ENCODE measurements at places on chromosomes 7 and 10.

DNA sequence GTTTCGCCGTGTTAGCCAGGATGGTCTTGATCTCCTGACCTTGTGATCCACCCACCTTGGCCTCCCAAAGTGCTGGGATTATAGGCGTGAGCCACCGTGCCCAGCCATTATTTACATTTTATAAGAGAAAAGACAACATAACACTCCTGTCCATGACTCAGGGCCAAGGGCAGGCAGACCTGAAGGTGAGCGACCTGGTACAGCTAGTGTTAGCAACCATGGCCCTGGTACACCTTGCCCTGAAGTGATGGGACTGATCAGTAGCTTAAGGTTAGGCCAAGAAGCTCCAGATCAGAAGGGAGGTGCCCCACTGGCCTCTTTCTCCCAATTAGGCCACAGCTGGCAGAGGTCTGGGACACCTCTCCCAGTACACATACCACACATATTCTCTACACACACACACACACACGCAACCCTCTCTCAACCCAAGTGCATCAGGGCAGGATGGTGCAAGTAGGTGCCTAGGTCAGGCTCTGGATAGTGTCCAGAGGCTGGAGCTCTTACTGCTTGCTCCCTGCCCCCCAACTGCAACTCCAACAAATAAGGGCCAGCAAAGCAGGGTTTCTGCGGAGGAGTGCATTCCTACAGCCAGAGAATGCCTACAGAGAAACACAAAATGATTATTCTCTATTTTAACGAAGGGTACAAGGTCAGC is 43.8 kb downstream of the DPCD start:
- no peak for DNase-seq

DNA sequence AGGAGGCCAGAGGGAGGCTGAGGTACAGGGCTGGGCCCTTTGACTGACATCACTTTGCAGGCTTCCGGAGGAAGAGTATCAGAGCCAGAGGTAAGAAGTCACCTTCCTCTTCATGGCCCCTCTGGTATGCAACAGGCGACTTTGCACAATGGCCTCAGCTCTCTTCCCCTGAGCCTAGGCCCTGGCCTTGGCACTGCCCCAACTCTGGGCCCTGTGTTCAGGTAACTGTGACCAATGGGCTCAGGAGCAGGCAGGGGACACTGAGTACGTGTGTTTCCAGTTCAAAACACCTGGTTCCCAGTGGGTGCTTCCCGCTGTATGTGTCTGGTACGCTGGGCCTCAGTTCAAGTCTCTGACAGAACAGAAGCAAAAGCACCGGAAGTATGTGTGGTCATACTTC is 12.1 kb upstream of the PAX2 start:
- no peak for DNase-seq

GRCh38 chr10:58741673-58742072 is 229.0 kb downstream of the BICC1 start:
- no peak for DNase-seq

- DNase-seq, result no peak
These were observed 1.2 kb upstream of the TFR2 start for GRCh38 chr7:100642534-100642907.

- peak; percentile 3 for DNase-seq
These were observed 650.5 kb upstream of the SORCS1 start for GRCh38 chr10:107814865-107815487.

DNA sequence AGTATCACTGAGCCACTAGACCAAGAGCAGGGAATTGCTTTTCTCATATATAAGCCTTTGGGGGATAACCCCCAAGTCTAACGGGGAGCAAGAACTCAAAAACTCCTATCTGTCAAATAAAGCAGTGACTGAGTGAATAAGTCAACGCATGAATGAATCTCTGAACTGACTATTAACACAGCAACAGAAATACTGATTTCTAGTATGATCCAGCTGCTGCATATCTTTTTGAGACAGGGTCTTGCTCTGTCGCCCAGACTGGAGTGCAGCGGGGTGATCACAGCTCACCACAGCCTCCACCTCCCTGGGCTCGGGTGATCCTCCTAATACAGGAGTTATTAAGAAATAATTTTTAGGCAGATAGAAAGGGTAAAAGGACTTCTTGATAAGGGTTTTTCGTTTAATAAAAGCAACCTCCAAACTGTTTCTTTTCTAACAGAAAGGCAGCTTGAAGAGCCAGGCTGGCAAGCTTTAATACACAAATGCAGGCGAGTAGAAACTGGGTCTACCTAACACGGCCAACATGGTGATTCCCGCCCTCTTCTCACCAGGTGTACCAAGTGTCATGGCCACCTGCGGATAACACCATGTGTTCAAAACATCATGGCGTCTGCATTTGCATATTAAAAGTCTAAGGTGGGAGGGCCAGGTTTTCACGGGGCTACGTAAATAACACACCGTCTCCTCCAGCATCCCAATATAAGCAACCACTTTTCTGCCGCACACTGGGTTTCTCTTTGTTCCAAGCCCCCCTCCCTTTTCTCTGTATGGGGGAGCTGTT is 631.9 kb downstream of the PARD3 start:
- DNase-seq, result no peak

- DNase-seq, result peak; percentile 94
These were observed 992 bp upstream of the RBM20 start for GRCh38 chr10:110643035-110643652.

- no peak for DNase-seq
These were observed 119.3 kb upstream of the PRKCQ start for GRCh38 chr10:6699336-6699735.

- DNase-seq, result no peak
These were observed 172.6 kb downstream of the FGFR2 start for GRCh38 chr10:121425623-121426022.

DNA sequence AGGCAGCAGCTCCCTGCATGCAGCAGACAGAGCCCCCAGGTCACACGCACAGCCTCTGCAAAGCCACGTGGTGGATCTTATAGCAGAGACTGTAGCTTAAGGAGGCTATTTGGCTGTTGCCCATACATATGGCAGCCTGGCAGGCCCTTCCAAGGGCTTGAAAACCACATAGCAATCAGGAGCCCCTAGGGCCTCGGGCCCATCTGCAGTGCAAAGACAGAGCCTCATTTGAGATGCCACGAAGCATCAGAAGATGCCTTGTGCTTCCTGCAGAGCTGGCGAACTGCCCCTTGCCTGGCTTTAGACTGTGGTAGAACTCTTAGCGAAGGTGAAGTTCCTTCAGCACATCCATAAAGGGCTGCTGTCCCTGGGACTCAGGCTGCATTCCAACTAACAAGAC is 309.9 kb downstream of the GRID1 start:
- no peak for DNase-seq

DNA sequence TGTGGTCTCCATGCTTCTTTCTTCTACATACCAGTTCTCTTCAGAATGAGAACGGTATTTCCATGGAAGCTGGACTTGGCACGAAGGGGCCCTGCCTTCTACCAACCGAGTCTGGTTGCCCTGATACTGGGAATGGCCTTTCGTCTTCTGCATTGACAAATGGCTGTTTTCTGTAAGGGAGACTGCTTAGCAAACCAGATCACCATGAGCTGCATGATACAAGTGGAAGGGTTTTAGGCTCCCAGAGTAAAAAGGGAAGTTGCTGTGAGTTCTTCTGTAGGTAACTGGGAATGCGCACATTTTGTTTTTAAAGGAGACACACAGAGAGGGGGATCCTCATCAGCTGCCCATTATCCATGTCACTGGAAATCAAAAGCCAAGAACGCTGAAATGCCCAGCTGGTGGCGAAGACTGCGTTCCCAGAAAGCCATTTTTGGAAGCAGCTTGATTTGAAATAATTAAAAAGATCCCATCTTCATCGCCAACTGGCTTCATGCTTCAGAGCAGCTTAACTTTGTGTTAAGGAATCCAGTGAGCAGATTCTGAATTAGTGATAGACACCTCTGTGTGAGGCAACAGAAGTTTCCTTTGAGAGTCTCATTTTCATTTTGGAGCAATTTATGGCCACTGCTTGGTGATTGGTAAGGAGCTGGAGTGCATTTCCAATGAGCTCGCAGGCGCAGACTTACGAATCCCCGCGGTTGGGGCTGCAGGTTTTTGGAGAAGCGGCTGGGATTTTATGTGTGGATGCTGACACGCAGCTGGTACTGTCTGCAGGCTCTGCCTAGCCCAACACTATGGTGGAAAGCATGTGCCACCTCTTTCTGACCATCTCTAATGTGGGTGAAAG is 672.7 kb upstream of the FOXK1 start:
- no peak for DNase-seq

- DNase-seq, result no peak
These were observed 17.2 kb upstream of the TPST1 start for GRCh38 chr7:66187905-66188304.

DNA sequence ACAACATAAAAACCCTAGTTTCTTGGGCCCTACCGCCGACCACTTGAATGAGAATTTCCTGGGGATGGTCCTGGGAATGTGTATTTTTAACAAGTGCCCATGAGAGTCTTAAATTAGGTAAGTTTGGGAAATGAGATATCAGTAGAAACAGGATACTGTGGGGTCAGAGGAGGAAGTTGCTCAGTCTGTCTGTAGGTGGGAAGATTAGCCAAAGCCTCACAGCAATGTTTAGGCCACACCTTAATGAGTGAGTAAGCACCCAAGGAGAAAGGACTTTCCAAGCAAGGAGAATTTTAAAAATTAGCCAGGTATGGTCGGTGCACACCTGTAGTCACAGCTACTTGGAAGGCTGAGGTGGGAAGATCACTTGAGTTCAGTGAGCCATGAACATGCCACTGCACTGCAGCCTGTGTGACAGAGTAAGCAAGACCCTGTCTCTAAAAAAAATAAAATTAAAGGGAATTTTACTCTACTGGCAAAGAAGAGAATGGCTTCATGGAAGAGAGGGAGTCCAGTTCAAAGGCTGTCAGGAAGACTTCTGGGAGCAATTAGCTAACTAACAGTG is 31.9 kb downstream of the PAPSS2 start:
- DNase-seq, result no peak

- peak; percentile 37 for DNase-seq
These were observed 111.5 kb downstream of the NPY start for GRCh38 chr7:24395512-24395911.

GRCh38 chr7:1697499-1698125 is 27.5 kb downstream of the ELFN1 start:
- no peak for DNase-seq

DNA sequence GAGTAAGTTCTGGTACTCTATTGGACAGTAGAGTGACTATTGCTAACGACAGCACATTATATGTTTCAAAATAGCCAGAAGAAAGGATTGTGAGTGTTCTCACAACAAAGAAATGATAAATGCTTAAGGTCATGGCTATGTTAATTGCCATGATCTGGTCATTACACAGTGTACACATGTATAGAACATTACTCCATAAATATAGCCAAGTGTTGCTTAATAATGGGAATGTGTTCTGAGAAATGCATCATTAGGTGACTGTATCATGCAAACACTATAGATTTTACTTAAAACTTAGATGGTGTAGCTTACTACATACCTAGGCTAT is 19.6 kb downstream of the EPC1 start:
- no peak for DNase-seq

- DNase-seq, result no peak
These were observed 71.2 kb downstream of the C10orf105 start for GRCh38 chr10:71648254-71648932.

- no peak for DNase-seq
These were observed 638 bp downstream of the IQCE start for GRCh38 chr7:2559283-2559950.

GRCh38 chr7:77422500-77422899 is 6.4 kb upstream of the GSAP start:
- no peak for DNase-seq

DNA sequence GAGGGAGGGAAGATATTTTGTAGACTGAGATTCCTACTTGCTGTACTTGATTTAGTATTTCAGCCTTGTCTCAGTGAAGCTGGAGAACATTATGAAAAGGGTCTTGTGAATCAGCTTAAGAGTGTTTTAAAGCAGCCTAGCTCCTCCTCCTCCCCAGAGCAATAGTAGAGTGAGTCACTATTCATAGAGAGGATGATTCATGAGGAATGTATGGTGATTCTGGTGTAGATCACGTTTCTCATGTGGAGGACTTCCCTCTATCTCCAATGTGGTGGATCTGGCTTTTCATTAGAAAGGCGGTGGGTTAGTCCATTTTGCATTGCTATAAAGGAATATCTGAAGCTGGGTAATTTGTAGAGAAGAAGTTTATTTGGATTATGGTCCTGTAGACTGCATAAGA is 340.1 kb upstream of the CHRM2 start:
- no peak for DNase-seq

DNA sequence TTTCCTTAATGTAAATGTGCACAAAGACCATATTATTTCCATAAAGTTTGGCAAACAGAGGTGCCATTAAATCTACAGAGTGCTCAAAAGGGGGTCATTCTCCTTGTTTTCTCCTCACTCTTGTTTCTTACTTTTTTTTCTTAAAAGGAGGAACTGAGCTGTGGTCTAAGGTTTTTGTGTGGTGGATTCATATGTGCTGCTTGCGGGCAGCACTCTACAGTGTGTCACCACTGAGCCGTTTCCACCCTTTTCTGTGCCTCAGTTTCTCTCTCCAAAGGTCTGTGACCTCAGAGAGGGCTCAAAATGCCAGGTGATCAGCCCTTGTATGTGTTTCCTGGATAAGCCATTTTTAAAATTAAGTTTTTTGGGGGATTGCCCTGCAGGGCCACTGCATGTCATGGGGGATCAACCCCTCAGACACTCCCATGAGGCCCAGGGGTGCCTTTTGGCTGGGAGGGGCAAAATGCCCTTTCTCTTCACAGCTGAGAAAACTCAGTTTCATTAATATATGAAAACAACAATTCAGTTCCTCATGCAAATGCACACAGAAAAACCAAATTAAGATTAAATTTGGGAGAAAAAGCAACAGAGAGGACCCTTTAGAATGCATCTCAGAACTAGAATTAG is 56.9 kb upstream of the VOPP1 start:
- no peak for DNase-seq

DNA sequence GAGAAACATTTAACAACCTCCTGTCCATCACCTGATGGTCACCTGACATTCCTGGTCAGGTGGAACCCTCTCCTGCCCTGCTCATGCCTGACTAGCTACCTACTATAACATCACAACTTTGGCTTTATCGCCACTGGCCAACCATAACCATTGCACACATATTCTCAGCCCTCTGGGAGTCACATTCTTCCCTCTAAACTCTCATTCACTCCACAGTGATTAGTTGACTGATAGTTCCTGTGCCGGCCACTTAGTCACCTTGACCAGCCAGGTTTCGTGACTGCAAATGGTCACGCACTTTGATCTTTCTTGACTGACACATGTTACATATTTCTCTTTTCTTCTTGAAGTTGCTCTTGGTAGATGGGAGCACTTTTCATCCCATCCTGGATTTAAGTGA is 50.1 kb downstream of the GNAI1 start:
- no peak for DNase-seq

DNA sequence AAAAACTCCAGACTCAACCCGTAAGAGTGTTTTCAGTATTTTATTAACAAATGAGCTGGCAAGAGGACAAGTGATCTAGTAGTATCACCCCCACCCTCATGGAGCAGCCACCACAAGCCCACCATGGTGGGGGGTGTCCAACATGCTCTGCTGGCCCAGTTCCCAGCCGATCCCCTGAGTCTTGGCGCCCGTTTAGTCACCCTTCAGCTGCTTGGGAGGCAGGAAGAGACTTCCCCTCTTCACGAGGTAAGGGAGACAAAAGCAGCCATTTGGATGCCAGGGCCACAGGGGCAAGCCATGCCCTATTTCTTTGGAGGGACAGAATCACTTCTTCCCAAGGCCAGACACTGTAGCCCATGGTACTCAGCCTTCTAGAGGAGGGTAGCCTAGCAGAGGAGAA is 54.1 kb downstream of the NOD1 start:
- no peak for DNase-seq

GRCh38 chr7:22909917-22910316 is 87.3 kb upstream of the TOMM7 start:
- DNase-seq, result no peak
